ENCODE measurements at places on chromosomes 2 and 18.

DNA sequence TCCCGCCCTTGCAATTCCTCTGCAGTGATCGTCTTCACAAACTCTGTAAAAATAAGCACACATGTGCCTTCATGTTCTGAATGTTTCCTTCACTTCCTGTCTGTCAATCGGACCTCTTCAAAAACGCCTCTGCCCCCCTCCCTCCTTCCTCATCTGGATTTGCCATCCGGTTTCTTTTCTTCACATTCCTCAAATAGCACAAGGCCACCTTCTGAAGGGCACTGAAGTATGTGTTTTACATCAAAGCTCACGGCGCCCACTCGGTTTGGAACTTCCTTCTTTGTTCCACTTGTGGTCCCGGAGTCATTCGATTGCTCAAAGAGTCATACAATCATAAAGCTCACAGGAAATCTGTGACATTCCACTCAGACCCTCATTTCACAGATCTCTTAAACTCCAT, 758.1 kb upstream of the SALL3 start:
- no peak for DNase-seq

DNA sequence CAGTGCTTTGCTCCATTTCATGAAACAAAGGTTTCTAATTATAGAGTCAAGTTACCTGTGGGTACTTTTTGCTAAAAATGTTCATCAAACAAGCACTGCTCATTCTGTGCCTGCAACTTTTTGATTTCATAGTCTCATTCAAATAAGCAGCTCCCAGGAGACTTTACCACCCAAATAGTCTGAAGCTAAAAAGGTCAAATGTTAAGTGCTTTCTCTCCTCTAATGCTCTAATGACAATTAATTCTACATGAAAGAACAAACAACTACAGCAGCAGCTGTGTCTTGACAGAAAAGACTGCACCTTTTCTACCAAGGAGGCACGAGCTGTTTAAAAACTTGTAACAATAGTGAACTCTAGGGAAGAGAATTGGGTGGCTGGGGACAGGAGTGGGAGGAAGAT, 65.3 kb downstream of the CCDC93 start:
- no peak for DNase-seq

- DNase-seq: no peak
These were observed 175.7 kb downstream of the FAM210A start for GRCh38 chr18:13550418-13551304.

DNA sequence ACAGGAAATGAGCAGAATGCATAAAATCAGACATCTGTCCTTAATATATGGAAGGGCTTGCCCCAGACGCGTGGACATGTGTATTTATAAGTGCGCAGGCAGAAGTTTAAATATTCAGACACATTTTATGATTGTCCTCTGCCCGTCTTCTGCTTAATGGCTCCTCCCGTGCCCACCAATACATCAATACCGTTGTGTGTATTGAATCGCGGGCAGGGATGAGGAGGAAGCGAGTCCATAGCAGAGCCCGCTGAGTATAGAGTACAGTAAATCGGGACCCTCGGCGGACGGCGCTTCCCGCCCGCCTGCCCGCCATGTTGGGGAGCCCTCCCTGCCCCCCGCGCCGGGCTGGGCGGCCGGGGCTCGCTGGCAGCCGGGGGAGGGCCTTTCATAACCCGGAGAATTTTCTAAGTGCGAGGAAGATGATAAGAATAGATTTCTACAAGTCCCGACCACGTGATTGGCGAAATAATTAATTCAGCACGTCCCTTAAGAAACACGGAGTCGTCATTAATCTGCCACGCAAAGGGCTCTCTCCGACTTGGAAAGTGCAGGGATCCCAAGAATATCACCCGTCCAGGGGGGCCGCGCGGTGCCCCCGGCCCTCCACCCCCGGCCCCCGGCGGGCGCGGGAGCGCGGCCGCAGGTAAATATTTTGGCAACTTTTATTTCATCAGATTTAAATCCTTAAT, at the start of gene HOXD3:
TSS of gene HOXD3 (plus strand) at position 501 of the 692 bp plus-strand sequence. CDS start 11,808 bp downstream, outside the sequence.
- DNase-seq: no peak

DNA sequence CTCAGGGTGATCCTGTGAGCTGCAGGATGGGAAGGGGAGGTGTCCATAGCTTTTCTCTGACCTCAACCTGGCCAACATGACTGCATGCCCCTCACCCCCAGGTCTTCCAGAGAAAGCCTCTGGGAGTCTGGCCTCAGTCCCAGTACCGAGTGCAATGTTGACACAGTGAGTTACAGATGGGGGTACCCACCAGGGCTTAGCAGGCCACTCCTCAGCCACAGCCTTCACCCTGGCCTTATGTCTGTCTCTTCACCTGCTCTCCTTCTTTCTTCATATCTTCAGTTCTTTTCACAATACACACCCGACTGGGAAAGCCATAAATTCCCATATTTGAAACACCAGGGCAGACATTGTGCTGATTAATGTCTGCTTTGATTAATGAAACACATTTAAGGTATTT, 33.5 kb downstream of the AOX1 start:
- DNase-seq: no peak

All from right renal pelvis (tissue), 4 donors.